NCI-H2171 (cell line): ENCODE measurements at places on chromosomes 2 and 18.

- DNase-seq = no peak
These were observed 637 bp upstream of the SFT2D3 start for GRCh38 chr2:127700527-127701192.

GRCh38 chr2:48452108-48452507, 77.8 kb upstream of the STON1 start:
- no peak for DNase-seq

GRCh38 chr2:235373171-235373570, 120.7 kb upstream of the AGAP1 start:
- DNase-seq = no peak

GRCh38 chr18:54260396-54261072, 8.8 kb upstream of the POLI start:
- no peak for DNase-seq

DNA sequence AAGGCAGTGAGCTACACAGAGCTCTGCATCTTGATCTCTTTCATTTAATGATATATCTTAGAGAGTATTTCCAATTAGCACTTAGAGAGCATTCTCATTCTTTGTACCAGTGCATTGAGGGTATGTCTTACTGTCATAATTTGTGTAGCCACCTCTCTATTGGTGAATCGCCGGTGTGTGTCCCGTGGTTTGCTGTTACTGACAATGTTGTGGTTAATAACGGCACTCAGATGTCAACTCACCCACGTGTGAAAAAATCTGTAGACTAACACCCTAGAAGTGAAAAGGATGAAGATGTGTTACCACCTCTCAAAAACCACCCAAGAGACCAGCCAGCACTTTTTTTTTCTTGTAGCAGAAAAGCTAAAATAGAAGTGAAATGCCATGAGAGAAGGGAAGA, 37.1 kb downstream of the TEX51 start:
- DNase-seq = no peak

- no peak for DNase-seq
These were observed 198.7 kb downstream of the PTGR3 start for GRCh38 chr18:75010278-75010677.

DNA sequence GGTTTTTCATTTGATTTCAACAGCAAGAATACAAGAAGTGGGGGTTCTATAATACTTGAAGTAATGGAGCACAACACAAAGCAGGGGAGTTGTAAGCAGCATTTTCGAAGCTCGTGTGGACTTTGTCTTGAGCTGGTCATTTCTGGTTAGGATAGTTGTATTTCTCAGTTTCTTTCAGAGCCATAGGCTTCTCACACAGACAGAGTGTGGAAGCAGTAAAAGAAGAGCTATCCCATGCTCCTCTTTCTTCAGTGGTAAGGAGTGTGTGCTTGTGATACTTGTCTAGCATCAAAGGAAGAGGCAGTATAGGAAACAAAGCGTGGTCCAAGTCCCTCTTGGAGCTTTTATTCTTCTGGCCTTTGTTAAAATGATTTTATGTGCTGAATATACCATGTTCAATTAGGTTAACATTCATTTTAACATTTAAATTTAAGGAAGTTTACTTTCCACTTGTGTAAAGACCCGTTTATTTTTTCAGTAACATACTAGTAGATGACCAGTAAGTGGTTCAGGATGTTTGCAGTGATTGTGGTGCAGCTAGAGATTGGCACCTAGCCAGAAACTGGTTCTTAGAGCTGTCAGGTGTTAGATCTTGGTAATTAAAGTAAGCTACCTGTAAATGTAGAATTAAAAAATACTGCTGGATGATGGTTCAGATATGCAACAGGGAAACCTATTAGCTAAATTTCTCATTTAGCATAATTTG, 14.6 kb downstream of the CCNYL1 start:
- no peak for DNase-seq

GRCh38 chr18:27964811-27965210, 212.1 kb downstream of the CDH2 start:
- DNase-seq = no peak

DNA sequence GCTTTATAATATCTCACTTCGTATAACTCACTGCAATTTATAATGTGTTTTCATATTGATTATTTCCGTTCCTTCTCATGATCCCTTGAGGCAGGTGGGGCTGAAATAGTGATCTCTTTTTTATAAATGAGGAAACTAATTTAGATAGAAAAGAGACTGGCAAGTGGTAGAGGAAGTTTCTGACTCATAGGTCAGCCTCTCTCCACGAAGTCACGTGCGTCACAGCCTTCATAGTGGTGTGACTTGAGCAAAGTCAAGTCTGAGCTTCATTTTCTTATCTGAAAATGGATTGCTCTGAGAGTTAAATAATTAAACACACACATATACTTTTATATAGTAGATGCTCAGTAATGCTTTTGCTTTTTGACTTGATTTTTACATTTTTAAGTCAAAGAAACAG, 19.9 kb downstream of the ABCG5 start:
- no peak for DNase-seq

DNA sequence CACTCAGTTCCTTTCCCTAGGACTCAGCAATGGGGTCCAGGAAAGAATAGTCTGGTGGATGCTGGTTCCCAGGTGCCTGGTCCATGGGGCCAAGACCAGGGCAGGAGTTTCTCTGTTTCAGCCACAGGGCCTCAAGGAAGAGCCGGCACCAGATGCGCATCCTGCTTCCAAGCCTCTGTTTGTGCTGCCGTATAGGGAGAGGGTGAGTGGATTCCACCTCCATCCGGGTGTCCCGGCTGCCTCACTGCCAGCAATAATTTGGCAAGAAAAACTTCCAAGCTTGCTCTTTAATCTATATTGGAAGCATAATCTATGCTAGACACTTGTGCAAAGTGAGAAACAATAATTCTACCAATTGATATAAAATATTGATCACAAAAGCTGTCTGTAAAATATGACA, 261.2 kb upstream of the HS6ST1 start:
- no peak for DNase-seq

DNA sequence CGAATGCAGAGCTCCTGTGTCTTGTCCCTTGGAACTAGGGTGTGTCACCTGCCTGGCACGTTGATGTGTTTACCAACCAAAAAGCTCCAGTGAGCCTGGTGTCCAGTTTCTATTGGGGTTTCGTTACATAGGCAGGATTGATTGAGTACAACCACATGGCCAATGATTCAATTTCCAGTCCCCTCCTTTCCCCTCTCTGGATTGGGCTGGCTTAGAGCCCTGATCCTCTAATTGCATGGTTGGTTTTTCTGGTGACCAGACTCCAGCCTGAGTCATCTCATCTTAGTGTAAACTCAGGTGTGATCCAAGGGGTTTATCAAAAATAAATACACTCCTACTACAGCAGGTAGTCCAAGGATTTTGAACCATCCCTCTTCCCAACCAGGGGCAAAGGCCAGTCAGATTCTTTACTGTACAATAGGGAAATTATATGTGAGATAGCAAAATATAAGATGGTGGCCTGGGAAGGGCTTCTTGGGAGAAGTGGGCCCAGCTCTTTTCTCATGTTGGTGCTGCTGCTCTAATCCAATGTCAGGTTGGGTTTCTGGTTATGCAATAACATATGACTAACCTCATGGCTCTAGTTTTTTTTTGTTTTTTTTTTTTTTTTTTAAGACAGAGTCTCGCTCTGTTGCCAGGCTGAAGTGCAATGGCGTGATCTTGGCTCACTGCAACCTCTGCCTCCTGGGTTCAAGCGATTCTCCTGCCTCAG, 64.7 kb upstream of the MGAT5 start:
- DNase-seq = no peak

DNA sequence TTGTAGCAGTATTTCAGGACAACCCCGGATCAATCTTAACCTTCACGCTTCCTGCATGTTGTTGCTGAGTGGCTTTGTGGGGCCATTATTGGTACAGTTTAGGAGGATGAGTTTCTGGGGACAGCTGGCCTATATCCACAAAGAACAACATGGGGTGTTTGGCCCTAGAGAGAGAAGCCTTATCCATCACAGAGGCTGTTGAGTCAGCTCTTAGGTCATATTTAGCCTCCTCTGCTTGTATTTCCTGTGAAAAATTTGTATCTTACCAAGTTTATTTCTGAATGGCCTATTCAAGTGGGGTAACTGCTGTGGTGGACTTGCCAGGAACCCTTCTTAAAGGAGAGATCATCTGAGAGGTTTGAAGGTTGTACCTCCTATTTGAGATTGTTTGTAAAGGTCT, 77.6 kb downstream of the MAP4K4 start:
- no peak for DNase-seq

DNA sequence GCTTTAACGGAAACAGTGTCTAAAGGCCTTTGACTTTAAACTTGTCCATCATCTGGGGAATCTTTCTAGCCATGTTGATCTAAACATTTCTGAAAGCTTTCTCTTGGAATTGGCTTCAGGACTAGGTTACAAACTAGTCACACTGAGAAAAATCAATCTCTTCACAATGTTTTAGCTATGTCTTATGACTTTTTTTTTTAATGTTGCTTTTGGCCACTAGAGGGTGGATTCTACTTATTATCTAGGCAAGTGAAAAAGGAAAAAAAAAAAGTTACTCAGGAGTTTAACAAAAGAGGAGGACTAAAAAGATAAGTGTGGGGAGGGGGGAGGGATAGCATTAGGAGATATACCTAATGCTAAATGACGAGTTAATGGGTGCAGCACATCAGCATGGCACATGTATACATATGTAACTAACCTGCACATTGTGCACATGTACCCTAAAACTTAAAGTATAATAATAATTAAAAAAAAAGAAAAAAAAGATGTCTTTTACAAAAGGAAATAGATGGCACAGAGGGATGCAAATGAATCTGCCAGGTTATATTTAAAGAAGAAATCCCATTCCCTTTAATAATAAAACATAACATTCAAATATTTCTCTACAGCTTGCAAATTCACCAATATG, 160.4 kb upstream of the PID1 start:
- DNase-seq = no peak

GRCh38 chr18:35969676-35970075, 2.8 kb upstream of the RMP24 start:
- DNase-seq = no peak

- DNase-seq = no peak
These were observed 270.5 kb upstream of the MEIS1 start for GRCh38 chr2:66164470-66164869.

DNA sequence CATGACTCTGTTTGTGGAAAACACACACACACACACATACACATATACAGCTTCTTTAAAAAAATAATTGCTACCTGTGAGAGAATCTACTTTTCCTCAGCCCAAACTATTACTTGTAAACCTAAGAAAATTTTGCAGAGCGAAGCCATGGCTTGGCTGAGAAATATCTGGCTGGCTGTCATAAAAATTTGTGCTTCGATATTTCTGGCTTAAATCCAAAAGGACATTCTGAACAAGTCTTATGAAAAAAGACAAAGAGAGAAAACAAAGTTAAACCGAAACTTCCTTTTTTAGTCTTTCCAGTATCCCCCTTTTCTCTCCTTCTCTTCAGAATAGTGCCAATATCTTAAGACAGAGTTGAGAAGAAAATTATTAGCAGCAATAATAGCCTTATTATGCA, 2048.0 kb downstream of the SUCLG1 start:
- DNase-seq = no peak

GRCh38 chr2:45070113-45070652, 60.9 kb upstream of the SIX2 start:
- peak; percentile 67 for DNase-seq

DNA sequence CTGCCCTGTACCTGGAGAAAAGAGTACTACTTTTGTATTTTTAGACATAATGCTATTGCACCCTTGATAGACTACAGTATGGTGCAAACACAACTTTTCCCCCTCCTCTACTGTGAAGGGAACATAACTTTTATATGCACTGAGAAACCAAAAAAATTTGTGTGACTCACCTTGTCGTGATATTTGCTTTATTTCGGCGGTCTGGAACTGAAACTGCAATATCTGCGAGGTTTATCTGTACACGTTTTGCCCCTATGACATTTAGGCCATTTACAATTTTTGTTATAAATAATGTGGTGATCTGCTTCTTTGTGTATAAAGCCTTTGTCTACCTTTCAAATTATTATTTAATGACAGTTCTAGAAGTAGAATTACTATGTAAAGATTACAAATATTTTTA, 34.4 kb upstream of the AAK1 start:
- no peak for DNase-seq

DNA sequence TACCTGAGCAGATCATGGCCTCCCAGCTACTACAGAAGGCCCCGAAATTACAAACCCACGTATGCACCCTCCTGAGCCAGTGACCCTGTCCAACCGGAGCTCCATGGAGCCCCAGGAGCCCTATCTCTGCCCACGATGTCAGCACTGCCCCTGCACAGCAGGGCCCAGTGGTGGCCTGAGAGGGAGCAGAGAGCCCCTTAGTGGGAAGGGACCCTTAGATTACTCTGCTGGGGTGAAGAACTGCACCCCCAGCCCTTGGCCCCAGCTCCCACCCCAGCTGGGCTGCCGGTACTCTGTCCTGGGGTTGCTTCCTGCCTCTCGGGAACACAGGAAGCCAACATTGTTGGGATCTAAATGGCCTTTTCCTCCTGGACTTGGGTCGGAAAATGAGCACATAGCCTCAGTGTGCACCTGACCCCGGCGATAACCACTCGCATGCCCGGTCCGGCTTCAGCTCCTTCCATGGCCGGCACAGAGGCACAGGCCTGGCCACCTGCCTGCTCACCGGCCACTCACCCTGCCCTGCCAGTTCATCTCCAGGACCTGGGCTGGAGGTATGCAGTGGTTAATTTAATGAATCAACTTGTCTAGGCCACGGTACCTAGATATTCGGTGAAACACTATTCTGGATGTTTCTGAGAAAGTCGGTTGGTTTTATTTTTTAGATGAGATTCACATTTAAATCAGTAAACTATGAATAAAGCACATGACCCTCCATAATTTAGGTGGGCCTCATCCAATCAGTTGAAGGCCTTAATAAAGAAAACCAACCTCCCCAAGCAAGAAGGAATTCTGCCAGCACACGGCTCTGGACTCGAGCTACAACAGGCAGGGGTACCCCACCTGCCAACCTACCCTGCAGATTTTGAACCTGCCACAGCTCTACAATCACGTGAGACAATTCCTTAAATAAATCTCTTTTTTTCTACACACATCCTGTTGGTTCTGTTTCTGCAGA, 19.2 kb downstream of the TNS1 start:
- DNase-seq = no peak

DNA sequence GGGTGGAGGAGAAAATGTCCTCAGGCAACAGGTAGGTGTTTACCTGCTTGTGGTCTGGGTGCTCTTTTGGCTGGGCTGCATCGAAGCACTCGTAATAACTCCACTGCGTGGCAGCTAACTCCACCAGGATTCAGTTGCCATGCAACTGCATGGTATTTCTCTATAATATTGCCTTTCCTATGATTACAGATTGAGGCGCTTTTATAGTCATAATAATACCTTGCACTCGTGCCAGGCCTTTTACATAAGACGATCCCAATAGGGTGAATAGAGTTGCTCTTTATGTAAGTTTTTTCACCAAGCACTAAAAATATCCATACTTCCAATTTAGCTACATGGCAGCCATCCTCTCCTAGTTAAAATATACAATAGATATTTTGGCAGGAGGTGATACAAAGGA, 19.7 kb upstream of the NYAP2 start:
- no peak for DNase-seq
